ENCODE measurements at places on chromosomes 7 and 10.

GRCh38 chr10:91797874-91798648 is at the start of gene TNKS2:
Gene TNKS2 (plus strand): TSS chr10:91798426. CDS start chr10:91798691, 265 bp downstream.
- peak; percentile 95 for DNase-seq

DNA sequence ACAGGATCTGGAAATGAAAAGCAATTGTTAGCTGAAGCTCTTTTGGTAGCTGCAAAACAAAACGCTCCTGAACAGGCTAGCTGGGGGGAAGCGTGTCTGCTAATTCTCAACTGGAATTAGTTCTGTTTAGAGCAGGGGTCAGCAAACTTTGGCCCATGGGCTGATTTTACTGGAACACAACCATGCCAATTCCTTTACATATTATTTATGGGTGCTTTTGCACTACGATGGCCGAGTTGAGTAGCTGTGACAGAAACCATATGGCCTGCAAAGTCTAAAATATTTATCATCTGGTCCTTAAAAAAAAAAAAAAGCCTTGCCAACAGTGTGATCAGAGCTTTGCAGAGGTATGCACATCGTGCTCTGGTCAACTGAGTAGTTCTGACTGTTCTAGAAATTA is 108.4 kb upstream of the PDLIM1 start:
- DNase-seq = no peak

DNA sequence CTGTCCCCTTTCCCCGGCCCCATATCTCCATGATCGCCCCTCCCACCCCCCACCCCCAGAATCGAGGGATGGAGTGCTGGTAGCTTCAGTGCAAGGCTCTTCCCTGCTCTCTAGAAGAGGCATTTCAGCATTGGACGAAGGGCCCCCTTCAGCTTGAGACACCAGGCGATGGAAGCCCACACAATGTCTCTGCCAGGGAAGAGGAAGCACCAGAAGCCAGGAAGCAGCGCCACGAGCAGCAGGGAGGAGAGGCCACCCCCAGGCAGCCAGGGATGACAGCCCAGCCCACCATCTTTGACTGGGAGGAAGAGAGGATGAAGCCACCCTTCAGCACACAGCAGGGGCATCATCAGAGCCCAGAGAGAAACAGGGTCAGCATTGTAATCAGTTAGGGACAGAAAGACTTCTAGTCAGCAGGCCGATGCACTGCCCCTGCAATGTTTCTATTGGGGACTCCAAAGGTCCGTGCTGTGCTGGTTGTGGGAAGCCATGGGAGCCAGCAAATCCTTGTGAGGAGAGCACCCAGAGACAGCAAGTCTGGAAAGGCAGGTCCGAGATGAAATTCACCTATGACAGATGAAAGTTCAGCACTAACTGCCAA is 15.7 kb downstream of the TMEM72 start:
- no peak for DNase-seq

GRCh38 chr7:149716007-149716931 is 57.1 kb downstream of the ZNF467 start:
- no peak for DNase-seq

GRCh38 chr10:4127518-4128315 is 342.7 kb upstream of the KLF6 start:
- DNase-seq = peak; percentile 23

GRCh38 chr10:127408112-127408710 is 140.9 kb upstream of the NPS start:
- DNase-seq = no peak

DNA sequence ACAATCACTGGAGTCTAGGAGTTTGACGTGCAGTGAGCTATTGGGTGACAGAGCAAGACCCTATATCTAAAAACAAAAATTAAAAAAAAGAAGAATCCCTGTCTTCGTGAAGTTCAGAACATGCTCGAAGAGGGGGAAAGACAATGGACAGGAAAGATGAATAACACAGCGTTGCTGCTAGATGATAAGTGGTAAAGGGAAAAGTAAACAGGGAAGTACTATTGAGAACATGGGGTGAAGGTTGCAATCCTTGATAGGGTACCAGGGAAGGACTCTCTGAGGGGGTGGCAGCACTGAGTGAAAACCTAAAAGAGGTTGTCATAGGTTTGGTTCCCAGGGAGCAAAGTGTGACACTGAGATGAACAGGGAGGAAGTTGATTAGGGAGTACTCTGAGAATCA is 2.8 kb upstream of the ABRAXAS2 start:
- no peak for DNase-seq

GRCh38 chr7:137957887-137958286 is 44.0 kb downstream of the CREB3L2 start:
- no peak for DNase-seq

DNA sequence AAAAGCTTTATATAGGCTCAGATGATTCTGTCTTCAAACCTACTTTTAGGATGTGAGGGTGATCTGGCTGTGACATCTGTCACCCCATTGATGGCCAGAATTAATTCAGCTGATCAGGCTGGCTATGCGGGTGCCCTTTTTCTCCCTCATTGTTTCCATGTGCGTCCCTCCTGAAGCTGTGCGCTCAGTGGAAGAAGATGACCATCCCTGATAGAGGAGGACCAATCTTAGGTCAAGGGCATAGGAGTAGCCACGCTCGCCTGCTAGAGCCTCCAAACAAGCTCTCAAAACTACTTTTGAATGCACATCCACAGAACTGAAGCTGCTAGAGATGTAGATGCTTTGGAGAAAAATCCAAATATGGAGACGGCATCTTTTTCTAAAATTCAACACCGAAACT is 48.7 kb downstream of the MYPN start:
- no peak for DNase-seq

Data from GM20000 (cell line).